GM03348 (cell line): ENCODE measurements at places on chromosomes 13 and 19.
A peak's percentile ranks its signal among the peaks of the same experiment; 100 is the strongest.

- DNase-seq, result no peak
These were observed 23.5 kb upstream of the DLEU7 start for GRCh38 chr13:50866817-50867636.

DNA sequence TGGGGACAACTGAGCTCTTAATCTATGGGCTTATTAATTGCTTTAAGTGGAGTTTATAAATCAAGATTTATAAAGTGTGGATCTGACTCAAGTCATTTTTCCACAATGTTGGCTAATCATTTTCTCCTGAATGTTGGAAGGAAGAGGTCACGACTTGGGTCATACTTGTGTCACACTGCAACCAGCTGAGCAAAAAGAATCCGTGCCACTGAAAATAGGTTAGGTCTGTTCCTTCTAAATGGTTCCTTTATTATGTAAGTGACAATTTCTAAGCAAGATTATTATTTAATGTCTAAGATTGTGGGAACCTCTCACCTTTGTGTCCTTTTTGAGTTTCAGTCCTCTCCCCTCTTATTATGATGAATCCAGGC, 178.6 kb downstream of the SHISA2 start:
- no peak for DNase-seq

- DNase-seq, result no peak
These were observed 30.2 kb upstream of the UBE2L5 start for GRCh38 chr13:30391956-30392680.

- DNase-seq, result no peak
These were observed 30.3 kb downstream of the LAMP1 start for GRCh38 chr13:113327391-113327765.

DNA sequence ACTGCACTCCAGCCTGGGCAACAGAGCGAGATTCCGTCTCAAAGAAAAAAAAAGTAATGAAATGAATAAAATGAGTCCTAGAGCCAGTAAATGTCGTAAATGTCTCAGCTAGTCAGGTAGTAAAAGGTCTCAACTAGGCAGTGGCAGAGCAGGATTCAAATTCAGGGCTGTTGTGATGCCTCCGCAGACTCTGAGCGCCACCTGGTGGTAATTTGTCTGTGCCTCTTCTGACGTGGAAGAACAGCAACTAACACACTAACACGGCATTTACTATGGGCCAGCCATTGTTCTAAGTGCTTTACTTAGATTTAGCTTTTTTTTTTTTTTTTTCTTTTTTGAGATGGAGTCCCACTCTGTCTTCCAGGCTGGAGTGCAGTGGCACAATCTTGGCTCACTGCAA, 30.2 kb downstream of the CYP2F1 start:
- DNase-seq, result peak; percentile 81

- no peak for DNase-seq
These were observed 8.1 kb upstream of the SERPINE3 start for GRCh38 chr13:51331354-51331861.

- DNase-seq, result no peak
These were observed 545.1 kb downstream of the EFNB2 start for GRCh38 chr13:105990256-105990958.

DNA sequence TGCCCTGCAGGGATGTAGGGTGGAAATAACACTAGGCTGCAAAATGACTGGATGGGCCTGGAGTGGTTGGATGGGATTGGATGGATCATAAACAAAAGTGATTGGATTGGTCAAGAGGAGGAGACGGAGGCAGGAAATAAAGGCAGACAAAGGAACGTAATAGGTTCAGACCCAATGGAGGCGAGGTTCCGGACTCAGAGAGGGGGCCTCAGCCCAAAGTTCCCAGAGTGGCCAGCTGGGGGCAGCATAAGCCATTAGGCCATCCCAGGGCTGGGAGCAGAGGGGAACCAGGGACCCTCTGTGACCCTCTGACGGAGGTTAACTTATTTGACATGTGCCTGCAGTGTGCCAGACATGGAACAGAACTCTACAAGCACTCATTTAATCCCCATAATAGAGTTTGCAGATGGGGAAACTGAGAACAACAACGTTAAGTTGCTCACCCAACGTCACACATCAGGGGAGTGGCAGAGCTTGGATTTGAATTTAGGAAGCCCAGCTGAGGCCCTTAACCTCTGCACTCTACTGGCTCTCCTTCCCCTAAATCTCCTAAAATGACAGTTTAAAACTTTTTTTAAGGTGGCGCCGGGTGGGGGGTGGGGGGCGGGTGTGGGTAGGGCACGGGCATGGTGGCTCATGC, 15.3 kb upstream of the MAP1S start:
- DNase-seq, result peak; percentile 62

- DNase-seq, result no peak
These were observed 116.2 kb downstream of the OLFM4 start for GRCh38 chr13:53144826-53145225.

- DNase-seq, result no peak
These were observed 40.0 kb downstream of the COL4A1 start for GRCh38 chr13:110266983-110267382.

- no peak for DNase-seq
These were observed 3.6 kb downstream of the CCDC61 start for GRCh38 chr19:45998834-45999233.

- no peak for DNase-seq
These were observed 10.3 kb downstream of the FKBP8 start for GRCh38 chr19:18533058-18533457.

GRCh38 chr13:46377554-46377953, 9.5 kb downstream of the RUBCNL start:
- DNase-seq, result no peak

DNA sequence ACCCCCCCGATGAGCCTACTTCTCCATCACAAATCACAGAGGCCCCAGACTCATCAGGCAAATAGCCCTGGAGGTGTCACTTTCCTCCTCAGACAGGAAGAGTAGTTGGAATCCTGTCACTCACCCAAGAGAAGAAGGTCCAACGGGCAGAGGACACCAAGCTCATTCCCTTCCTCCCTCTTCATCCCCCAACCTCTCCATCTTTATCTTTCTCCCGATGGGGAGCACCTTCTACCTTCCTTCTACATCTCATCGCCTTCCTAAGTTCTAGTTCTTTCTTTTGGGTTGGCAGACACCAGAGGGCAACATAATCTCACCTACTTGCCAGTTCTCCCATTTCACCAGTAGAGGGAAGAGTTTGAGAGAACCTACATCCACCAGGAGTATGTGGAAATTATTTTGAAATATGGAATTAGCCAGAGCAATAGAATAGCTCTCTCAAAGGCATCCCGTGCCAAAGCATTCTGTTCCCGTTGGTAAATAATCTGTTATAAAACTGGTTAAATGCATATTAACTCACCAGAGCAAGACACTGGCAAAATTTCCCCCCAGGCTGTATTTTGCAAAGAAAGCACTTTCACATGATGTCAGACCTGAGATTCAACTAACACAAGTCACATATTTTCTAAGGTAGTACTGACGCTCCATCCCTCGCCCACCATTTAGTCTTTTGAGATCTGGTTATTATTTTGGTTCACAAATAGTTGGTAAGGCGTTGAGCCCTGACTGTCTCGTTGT, 55.0 kb downstream of the ZIC5 start:
- peak; percentile 91 for DNase-seq

DNA sequence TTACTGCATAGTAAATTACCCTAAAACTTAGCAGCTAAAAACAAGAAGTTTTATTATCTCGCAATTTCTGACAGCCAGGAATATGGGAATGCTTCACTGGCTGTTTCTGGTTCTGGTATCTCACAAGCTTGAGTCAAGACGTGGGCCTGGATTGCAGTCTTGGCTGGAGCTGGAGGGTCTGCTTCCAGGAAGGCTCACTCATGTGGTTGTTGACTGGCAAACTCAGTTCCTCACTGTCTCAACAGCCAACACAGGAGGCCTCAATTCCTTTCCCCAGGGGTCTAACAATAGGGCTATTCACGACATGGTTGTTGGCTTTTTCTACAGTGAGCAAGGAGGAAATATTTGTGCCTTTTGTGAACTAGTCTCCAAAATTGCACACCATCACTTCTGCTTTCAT, 146.3 kb downstream of the GPC5 start:
- DNase-seq, result no peak

DNA sequence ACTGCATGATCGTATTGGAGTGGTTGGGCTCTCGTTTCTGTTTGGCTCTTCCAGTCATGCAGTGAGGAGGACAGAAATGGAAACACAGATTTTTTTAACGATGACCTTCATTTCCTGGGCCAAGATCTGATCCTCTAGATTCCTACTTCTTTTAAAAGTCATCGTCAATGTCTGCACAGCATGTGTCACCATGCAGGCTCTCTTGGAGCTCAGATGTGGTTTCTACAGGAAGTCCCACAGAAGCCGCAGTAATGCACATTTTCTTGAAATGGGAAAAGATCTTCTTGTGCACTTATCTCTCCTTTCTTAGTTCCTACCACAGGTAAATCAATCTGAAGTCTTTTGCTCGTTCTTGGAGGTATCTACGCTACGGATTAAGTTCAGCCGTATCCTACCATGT, 626.9 kb downstream of the EFNB2 start:
- DNase-seq, result no peak

DNA sequence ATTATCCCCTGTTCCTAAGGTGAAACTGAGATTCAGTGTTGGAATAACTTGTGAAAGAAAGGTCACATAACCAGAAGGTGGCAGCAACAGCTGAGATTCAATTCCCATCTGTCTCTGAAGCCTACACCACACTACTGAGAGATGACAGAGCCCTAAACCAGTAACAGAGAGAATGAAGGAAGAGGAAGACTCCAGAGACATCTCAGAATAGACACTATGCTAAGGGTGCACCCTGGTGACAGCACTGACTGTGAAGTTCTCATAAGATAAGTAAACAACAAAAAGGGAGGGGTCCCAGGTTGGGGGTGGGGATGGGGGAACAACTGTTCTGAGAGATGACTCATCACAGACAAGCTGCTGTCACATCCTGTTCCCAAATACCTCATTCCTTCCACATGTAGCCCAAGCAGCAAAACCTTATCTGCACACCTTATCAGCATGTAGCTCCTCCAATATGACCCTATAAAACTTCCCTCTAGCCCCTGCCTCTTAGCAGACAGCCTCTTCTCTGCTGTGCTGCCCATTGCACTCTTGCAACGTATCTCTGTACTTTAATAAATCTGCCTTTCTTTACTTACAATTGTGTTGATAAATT, 46.5 kb downstream of the UTP14C start:
- DNase-seq, result peak; percentile 33

DNA sequence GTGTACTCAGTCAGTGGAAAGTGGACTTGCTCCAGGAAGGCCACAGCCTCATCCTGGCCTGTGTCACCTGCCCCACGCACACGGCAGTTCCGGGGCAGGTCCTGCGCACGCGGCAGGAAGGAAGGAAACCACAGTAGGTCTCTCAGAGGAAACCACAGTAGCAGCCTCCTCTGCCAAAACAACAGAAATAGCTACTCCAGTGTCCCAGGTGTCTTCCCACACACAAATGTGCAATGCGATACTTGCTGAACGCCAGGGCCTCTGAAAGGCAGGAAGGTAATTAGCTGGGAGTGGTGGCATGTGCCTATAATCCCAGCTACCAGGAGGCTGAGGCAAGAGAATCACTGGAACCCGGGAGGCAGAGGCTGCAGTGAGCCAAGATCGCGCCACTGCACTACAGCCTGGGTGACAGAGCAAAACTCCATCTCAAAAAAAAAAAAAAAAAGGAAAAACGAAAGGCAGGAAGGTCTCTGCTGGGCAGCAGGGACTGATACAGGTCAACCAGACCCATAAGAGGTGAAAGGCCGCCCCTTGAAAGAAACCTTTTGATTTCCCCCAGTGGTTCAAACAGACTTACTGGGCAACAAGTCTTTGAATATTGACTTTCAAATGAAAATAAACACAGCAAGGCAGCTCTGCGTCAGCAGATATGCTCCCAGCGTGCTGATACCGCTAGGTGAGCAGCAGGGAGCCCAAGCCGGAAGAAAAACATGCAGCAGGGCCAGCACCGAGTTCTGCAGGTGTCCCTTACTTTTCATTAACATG, 49.5 kb downstream of the CRYL1 start:
- DNase-seq, result no peak

DNA sequence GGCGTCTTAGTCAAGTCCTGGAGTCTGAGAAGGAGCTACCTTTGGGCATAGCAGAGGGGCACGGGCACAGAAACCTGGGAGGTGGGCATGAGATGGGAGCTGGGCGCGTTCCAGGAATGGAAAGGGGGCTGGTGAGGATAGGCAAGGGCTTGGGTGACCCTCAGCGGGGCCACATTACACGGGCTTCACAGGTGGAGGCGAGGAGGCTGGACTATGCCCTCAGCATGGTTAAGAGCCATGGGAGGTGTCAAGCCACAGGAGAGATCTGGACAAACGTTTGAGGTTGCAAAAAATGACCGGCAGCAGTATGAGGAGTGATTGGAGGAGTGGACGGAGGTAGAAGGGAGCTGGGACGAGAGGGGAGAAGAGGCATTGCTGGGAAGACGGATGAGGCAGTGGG, 21.5 kb downstream of the NECTIN2 start:
- DNase-seq, result no peak

DNA sequence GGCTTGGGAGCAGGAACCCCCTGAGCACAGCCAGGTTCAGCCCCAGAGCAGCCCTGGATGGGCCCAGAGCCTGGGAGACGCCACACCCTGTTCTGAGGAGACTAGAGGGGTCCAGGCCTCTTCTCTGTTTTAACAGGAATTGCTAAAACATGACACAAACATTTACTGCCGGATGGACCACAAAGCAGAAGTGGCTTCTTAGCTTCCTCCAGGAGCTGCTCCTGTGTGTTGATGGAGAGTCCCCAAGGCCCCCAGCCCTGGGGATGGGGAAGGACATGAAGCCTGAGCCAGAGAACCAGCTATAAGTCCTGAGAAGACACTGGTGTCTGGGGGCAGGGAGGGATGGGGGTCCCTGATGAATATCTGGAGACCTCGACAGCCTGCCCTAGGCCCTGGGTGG, 14.6 kb downstream of the CEACAM3 start:
- no peak for DNase-seq
